Choroid plexus epithelial cell (primary cell): ENCODE measurements at places on chromosomes 6 and 20.

- no peak for DNase-seq
These were observed 3.8 kb upstream of the TUBB1 start for GRCh38 chr20:59015411-59015810.

- no peak for DNase-seq
These were observed 15.9 kb downstream of the TPD52L1 start for GRCh38 chr6:125169522-125169921.

GRCh38 chr20:2451939-2452732 is 18.5 kb downstream of the SNRPB start:
- peak; percentile 87 for DNase-seq

DNA sequence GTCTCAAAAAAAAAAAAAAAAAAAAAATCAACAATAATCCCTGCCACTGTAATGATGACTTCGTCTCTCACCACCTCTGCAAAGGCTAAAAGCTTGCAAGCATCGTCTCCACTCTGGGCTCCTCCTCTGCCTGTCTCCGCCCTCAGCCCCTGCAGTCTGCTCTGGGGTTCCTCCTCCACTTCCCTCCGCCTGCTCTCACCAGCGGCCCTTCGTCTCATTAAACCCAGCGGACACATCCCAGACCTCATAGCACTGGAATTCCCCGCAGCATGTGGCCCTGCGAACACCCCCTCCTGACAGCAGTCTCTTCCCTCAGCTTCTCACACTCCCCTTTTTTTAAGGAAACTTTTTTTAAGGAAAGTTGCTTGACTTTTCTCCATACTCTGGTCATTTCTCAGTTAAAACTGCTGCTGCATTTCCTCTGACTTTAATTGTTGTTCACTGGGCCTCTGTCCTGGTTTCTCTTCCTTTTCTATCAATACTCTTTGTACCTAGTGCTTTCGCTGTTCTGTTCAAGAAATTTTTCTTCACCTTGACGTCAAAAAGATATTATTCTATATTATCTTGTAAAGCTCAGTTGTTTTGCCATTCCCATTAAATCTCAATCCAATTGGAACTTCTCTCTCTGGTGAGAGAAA is 70.9 kb upstream of the PLEKHG1 start:
- peak; percentile 55 for DNase-seq

DNA sequence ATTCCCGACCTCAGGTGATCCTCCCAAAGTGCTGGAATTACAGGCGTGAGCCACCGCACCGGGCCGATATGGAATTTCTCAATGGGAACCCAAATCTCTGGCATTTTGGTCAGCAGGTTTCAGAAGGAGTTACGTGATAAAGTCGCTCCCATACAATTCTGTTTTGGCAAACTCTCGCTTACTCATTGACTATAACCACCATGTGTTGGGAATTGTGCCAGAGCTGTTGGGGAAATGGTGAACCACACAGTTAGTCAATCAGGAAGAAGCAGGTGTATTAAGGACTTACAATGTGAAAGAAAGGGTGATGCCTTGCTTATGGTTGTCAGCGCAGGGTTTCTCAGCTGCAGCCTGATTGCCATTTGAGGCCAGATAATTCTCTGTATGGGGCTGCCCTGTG is 410.5 kb downstream of the QKI start:
- peak; percentile 18 for DNase-seq

DNA sequence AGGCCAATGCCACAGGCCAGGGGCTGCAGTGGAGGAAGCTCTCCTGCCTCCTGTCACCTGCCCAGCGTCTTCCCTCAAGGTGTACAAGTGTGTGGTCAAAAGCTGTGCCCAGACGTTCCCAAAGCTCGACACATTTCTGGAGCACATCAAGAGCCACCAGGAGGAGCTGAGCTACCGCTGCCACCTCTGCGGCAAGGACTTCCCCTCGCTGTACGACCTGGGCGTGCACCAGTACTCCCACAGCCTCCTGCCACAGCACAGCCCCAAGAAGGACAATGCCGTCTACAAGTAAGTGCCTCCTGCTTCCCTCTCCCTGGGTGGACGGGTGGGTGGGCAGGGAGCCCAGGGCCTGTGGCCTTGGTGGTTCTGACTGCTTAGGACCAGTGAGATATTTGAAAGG is 38.2 kb downstream of the ZNF341 start:
- DNase-seq: no peak

DNA sequence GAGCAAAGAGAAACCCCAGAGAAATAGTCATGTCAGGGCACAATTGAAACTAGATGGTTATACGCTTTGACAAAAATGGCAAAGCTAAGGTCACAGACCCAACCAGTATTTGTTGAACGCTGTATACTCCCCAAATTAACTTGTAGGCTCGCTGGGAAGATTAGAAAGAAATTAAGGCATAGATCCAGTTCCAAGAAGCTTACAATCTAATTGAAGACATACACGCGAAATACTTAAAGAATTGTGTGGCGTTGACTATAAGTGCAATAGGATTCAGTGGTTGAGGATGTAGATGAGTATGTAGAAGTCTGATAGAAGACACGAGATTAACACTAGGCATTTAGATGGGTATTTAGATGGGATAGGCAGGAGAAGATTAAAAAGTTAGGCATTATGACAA is 525 bp downstream of the FAM229B start:
- DNase-seq: peak; percentile 8

- DNase-seq: peak; percentile 69
These were observed 102.3 kb upstream of the TBX18 start for GRCh38 chr6:84866715-84867114.

DNA sequence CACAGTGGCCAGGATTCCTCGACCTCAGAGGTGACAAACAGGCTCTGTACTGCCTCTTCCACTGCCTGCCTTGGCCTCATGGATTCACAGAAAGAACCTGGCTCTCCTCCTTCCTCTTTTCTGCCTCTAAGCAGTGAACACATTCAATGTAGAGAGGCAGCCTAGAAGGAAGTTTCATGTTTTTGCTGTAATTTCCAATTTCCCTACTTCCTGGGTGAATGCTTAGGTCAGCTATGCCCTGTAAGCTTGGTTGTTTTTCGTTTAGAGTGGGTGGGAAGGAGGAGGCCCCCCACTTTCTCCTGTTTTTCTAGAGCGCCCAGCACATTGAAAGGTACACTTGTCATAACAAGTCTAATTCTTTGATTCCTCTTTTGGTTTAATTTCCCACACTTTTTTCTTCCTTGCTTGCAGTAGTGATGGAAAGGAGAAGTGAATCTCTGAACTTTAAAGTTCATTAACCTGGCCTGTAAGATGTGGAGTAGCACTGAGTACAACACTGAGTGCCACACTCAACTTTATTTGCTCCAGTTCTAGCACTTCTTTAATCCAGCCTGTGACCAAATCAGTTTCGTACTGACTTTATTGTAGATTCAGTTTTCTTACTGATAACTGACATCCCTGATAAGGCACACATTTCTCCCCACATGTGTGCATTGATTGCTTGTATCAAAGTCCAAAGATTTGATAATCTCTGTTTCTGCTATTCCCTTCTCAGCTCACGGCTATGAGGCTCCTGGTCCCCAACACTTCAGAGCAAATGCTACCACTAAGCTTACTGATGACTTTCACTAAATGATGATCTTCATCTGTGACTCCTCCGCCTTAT is 100.0 kb upstream of the MAN1A1 start:
- DNase-seq: no peak

DNA sequence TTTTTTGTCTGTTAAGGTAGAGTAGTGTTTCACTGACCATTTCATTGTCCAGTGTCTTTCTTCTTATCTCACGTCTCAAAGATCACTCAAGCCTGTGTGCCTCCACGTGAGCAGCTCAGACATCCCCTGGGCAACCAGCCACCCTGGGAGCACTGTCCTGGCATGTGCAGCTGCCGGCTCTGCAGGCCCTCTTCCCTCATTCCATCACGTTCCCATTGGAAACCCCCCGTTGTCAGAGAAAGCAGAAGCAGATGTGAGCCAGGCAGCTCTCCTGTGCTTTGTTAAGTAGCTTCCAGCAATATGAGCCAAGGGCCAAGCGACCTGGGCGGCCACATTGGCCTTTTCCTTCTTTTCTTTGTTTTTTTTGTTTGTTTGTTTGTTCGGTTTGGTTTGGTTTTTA is 233.2 kb upstream of the SYNDIG1 start:
- DNase-seq: no peak

DNA sequence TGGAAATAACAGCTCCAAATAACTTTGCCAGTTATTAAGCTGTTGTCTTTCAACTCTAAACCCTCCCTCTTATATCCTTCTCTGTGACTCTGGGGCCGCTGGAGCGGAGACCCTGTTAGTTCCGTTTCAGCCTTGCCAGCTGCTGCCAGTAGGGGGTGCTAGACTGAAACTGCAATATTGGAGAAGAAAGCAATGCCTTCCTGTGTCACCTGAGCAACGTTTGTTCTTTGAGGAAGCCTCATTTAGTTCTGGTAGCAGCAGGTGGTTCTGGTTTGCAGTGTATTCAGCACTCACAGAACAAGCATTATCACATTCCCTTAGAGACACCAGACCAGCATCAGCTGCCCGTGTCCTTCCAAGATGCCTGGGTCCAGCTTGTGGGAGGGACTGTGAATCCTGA is 22.9 kb upstream of the JAG1 start:
- DNase-seq: no peak

- DNase-seq: peak; percentile 76
These were observed 171.4 kb upstream of the ZNF337 start for GRCh38 chr20:25867776-25868649.

DNA sequence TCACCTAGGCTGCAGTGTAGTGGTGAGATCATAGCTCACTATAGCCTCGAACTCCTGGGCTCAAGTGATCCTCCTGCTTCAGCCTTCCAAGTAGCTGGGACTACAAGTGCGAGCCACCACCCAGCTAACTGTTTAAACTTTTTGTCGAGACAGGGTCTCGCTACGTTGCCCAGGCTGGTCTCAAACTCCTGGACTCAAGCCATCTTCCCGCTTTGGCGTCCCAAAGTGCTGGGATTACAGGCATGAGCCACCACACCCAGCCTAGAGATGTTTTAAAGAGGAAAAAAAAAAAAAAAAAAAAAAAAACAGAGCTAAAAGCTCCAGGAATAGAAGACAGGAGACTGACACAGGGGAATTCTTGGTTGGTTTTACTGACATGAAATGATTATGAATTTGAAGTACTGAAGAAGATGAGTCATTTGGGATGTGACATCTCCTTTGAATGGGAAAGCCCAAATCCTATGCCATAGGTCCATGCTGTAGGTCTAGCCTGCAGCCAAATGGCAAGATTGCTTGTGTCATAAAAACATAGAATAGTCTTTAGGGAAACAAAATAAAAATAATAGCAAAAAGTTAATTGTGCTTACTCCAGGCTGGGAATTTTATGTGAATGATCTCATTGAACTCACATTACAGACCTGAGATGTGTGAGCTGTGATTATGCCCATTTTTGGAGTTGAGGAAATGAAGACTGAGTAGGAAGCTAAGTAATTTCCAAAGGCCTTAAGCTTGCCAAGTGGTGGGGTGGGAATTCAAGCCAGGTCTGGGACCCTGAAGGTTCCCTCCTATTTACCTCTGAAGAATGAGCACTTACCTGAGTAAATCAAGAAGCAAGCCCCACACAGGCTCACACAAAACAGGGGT is 24.3 kb upstream of the NHSL1 start:
- no peak for DNase-seq

DNA sequence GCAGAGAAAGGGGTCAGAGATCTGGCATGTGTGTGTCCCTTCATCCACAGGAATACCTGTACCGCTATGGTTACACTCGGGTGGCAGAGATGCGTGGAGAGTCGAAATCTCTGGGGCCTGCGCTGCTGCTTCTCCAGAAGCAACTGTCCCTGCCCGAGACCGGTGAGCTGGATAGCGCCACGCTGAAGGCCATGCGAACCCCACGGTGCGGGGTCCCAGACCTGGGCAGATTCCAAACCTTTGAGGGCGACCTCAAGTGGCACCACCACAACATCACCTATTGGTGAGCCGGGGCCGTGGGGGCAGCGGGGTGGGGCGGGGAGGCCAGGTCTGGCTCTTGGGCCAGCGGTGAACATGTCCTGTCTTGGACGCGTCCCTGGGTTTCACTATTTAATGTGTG is 1.1 kb downstream of the MMP9 start:
- DNase-seq: no peak

DNA sequence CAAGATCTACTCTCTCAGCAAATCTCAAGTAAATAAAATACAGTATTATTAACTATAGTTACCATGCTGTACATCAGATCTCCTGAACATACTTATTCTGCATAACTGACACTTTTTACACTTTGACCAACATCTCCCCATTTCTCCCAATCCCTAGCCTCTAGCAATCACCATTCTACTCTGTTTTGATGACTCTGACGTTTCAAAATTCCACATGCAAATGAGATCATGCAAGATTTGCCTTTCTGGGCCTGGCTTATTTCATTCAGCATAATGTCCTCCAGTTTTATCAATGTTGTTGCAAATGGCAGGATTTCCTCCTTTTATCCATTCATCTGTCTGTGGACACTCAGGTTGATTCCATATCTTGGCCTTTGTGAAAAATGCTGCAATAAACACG is 266.3 kb downstream of the RFPL4B start:
- DNase-seq: no peak

DNA sequence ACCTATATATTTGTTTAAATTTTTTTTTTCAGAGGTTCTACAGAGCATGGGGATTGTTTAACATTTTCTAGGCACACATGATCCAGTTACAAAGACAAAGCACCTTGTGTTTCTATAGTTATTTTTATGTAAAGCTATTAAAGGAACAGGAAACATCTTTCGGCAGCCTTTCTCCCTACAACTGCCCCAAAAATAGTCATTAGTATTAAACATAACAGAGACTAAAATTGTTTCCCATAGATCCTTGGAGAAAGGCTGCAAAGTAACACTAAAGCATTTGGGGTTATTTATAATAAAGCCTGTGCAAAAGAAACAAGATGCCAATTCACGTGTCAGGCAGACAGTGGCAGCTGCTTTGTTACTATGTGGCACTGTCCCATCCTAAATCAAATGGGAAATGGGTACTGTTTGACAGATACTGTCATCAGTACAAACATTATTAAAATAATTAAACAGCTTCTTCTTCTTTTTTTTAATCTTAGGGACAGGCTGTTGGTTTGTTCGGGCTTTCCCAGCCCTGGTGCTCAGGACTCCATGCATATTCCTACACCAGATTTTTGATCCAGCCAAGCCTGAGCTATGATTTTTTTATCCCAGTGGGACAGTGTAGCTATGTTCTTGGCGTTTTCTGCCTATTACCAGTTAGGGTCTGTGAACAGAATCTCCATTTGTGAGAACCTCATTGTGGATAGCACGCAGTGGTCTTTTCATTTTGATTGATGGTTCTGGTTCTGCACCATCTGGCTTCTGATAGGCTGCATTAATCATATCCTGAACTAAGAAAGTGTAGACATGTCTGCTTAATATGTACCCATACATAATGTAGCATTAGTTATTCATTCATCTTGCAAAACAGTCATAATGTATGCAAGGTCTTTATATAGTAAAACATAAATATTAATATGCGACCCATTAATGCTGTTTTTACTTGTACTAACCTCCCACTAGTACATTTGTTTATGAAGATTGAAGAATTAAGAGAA is 460.4 kb upstream of the SOX4 start:
- peak; percentile 21 for DNase-seq
